Left cardiac atrium (tissue), 4 donors: ENCODE measurements at places on chromosomes 16 and 17. TPM values are rescaled to one million over a fixed set of nuclear protein-coding genes. Genes with fewer than 3 reads are reported as not detected.
A peak's percentile ranks its signal among the peaks of the same experiment; 100 is the strongest.

- peak; percentile 27 for DNase-seq
These were observed 28.3 kb downstream of the G6PC1 start for GRCh38 chr17:42928714-42929496.

- no peak for DNase-seq
These were observed 113.2 kb downstream of the CCDC182 start for GRCh38 chr17:57631871-57632270.

- DNase-seq, result peak; percentile 92
These were observed at the start of gene TEFM for GRCh38 chr17:30906101-30906911. Gene TEFM (minus strand): TSS chr17:30906238. CDS start chr17:30906198, 40 bp downstream.

- no peak for DNase-seq
These were observed 65.2 kb downstream of the NKD1 start for GRCh38 chr16:50613281-50613963.

DNA sequence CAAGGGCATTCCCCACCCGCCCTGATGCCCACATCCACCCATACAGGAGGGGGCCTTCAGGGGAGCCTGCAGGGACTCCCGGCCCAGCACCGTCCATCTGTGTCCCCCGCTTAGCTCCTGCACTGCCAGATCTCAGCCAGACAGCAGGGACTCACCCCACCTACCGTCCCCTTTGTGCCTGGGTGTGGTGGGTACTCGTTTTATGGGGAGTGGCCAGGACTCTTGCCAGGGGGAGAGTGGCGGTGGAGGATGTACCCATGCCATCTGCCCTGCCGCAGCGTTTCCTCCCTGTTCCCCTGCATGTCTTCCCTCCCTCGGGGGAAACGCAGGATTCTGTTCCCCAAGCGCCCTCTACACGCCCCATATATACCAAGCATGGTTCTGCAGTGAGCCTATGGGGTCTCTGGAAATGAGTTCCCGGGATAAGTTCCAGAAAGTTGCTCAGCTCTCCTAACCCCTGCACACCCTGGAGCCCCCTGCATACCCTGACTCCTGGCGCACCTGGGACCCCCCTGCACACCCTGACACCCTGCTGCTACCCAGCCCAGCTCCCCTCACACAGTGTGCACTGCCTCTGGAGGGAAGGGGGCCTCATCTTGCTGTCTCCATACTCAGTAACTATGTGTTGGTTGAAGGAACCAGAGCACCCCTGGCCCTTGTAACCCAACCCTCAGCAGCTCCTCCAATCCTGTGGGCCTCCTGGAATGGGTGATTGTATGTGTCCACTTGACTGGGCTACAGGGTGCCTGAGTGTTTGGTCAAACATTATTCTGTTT, 4.2 kb upstream of the MAFG start:
- no peak for DNase-seq

DNA sequence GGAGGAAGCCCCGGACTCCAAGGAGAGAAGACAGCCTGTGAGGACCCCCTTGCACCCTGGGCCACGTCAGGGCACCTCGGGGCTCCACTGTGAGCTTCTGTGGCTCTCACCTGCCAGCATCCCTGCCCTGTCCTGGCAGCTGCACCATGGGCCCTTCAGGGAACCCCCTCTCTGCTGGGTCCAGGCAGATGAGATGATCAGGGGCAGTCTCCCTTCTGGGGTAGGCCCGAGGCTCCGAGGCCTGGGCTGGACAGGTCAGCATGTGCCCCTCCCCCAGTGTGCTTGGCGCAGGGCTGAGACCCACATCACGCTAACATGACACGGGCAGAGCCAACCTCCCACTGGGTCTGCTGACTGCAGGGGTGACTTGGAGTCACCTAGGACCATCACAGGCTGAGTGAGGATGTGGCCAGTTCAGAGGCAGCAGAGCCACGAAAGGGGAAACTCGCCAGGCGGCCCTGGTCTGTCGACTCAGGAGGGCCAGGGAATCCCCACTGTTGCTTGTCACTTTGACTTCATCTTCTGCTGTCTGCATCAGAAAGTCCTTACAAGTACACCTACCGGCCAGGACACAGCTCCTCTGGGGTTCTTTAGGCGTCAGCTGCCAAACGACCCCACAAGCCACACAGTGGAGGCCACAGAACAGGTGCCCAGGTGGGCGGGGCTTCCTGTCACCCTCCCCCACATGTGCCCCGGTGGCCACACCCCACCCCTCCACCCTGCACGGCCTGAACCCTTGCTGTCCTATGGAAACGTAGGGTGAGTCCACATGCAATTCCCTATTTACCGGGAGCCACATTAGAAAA, 2.2 kb downstream of the GALNS start:
- DNase-seq, result no peak

- DNase-seq, result no peak
These were observed 21.2 kb downstream of the ATP6V0D1 start for GRCh38 chr16:67459861-67460150.

The SEPTIN12 gene
- not detected for total RNA-seq

The INO80E gene
- 35.9 TPM for total RNA-seq
